Hair follicle dermal papilla cell (primary cell): ENCODE measurements at places on chromosomes 13 and 19. TPM values are rescaled to one million over a fixed set of nuclear protein-coding genes. Genes with fewer than 3 reads are reported as not detected.

Gene GRIN3B
- 0.85 and 1.5 TPM in 2 replicates for total RNA-seq

Gene GPR183
- total RNA-seq, result 0.97 and 1.2 TPM in 2 replicates

Gene DACH1
- total RNA-seq, result not detected in 2 replicates

Gene CEACAM1
- 1.5 and 1.6 TPM in 2 replicates for total RNA-seq

Gene CHST8
- total RNA-seq, result not detected in 2 replicates

Gene ARID3A
- total RNA-seq, result 23.9 and 25.5 TPM in 2 replicates

Gene PSG2
- 0.65 and 2.4 TPM in 2 replicates for total RNA-seq

Gene RPS16
- total RNA-seq, result 213 and 236 TPM in 2 replicates

Gene NAT14
- total RNA-seq, result 14.1 and 14.5 TPM in 2 replicates

Gene FGF21
- not detected in 2 replicates for total RNA-seq

Gene PINLYP
- 3.0 and 3.6 TPM in 2 replicates for total RNA-seq

Gene ARHGAP45
- 0.65 and 1.5 TPM in 2 replicates for total RNA-seq

Gene UHRF1
- total RNA-seq, result 13.7 and 19.1 TPM in 2 replicates

Gene ZSCAN1
- total RNA-seq, result not detected in 2 replicates
